ENCODE measurements at places on chromosomes 4 and X.

DNA sequence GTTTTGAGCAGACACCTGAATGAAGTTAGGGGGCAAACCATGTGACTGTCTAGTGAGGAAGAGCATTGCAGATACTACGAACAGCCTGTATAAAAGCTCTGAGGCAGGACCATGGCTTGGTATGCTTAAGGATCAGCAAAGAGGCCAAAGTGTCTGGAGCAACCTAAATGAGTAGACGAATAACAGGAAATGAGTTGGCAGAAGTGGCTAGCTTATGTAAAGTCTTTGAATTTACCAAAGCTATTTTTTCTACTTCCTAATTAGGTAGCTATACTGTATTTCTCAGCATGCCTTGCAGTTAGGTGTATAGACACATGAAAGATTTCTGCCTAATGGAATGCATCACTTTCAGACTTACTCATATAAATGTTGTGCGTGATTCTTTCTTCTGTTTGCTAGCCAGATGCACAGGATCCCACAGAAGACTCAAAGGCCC lies 9.3 kb upstream of the GPRIN3 start:
- no peak for DNase-seq

GRCh38 chrX:11342673-11343072 lies 49.5 kb downstream of the AMELX start:
- no peak for DNase-seq

GRCh38 chr4:188032170-188032569 lies 36.6 kb downstream of the ZFP42 start:
- DNase-seq = no peak

DNA sequence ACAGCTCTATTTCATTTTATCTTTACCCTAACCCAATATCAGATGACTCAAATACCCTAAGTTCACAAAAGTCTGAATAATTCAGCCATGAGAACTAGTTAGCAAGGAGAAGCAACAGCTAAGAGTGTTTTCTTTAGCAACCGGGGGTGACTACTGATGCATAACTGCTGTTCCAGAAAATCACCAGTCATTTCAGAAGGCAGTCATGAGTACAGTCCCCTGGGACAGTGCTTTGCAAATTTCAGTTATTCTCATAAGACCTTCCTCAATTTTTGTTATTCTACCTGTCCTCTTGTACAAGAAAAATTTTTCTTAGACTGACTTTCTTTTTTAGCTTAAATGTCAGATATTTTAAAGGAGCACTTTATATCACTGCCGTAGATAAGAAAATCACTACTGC lies 16.4 kb downstream of the BANK1 start:
- no peak for DNase-seq

- peak; percentile 1 for DNase-seq
Measured at GRCh38 chr4:21512353-21512752, 436.2 kb downstream of the KCNIP4 start.

GRCh38 chrX:43269201-43269600 lies 386.9 kb upstream of the MAOA start:
- DNase-seq = no peak

All from GM04504 (cell line).